Aorta (tissue), 5 donors: ENCODE measurements at places on chromosomes 12 and 14. TPM values are rescaled to one million over a fixed set of nuclear protein-coding genes. Genes with fewer than 3 reads are reported as not detected.

The CSRP2 gene
- total RNA-seq: 163 TPM

The KRT3 gene
- not detected for total RNA-seq

The ADAMTS20 gene
- total RNA-seq: not detected

The KCNJ8 gene
- total RNA-seq: 17.2 TPM

The OTX2 gene
- not detected for total RNA-seq

The PROX2 gene
- total RNA-seq: not detected

The CACNA2D4 gene
- total RNA-seq: 6.2 TPM

The MGST1 gene
- 73.3 TPM for total RNA-seq

The FAM90A1 gene
- 0.27 TPM for total RNA-seq

The GPX2 gene
- not detected for total RNA-seq

The SMIM41 gene
- not detected for total RNA-seq

The CCDC175 gene
- 0.71 TPM for total RNA-seq

The KRT83 gene
- total RNA-seq: not detected

The WSCD2 gene
- total RNA-seq: 5.6 TPM

The CNOT2 gene
- 76.6 TPM for total RNA-seq

The TMEM117 gene
- 5.9 TPM for total RNA-seq

The TBPL2 gene
- total RNA-seq: not detected

The FAM186B gene
- 0.23 TPM for total RNA-seq

The TAS2R9 gene
- total RNA-seq: not detected

The SYNDIG1L gene
- total RNA-seq: 0.94 TPM
